ENCODE measurements at places on chromosomes 1 and 21.
A peak's percentile ranks its signal among the peaks of the same experiment; 100 is the strongest.

- no peak for DNase-seq
Observed at GRCh38 chr1:61046434-61046833, 35.9 kb upstream of the NFIA start.

DNA sequence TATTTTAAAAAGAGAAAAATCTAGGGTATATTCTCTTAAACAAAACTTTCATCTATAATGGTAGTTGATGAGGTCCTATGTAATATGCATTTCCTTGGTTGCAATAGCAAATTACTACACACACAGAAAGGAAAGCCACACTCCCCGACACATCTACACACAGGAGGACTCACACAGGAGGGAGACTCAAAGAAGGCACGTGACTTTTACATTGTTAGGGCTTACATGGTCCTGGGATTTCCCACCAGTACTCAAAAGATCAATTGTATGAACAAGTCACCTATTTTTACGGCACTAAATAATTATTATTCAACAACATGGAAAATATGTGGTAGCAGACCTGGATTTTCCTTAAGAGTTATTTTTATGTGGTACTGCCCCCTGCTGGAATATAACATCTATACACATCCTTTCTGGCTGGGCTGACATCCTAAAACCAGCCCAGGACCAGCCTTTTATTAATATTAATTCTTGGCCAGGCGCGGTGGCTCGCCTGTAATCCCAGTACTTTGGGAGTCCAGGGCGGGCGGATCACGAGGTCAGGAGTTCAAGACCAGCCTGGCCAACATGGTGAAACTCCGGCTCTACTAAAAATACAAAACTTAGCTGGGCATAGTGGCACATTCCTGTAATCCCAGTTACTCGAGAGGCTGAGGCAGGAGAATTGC lies 33.9 kb upstream of the LGALS8 start:
- DNase-seq = no peak

DNA sequence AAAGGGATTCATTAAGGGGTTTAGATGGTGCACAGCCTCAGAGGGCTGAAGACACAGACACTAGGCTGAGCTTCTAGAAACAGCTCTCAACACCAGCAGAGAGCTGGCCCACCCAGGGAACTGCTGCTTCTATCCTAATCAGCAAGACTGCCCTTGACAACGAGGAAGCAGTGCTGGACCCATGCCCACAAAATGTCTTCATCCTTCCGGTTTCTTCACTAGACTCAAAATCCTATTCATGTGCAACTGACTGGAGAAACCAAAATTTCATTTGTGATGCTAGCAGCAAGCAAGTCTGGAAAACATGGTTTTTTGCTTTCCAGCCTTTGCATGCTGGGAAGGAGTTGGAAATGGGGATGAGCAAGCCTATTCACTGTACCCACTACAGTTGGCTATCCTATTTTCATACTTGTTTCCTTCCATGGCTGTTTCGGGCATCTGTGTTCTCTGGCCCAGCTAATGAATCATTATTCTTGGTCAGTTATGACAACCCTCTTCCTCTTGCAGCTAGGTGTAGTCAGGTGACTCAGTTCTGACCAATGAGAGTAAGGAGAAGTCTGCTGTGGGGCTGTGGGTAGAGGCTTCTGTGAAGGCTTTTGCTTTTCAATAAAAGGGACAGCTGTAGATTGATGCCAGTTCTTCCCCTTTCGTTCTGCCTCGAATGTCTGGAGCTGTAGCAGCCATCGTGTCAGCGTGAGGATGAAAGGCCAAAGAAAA lies 14.6 kb upstream of the TMEM61 start:
- DNase-seq = peak; percentile 49

- no peak for DNase-seq
Observed at GRCh38 chr1:29123053-29123886, 433 bp downstream of the TMEM200B start.

DNA sequence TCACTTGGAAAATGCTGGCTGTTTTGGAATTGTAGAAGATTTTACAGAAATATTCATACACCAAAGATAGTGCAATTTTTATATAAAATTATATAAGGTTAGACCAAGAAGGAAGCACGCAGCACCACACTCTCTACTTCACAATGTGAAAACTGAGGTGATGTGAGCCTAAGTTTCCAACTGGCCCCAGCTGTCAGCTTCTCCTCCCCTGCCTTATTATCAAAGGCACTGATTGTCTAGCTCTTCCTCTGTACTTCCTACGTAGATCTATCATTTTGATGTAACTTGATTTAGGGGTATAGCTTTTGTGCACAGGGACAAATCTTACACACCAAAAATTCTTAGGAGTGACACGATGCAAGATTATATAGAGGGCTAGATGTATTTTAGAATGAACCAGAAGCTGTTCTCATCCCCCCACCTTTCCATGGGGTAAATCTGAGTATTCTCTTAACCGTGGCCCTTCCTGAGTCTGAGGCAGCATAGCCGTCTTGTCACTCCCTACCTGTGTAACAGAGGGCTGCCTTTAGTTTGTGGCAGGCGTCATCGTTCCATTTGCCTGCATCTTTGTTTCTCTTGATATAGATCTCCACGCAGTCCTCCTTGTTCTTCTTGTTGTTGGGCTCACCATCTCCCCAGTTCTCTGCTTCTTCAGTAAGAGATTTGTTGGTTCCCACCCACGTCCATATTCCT lies 3.4 kb downstream of the SELL start:
- no peak for DNase-seq

- DNase-seq = peak; percentile 20
Observed at GRCh38 chr1:214332946-214333798, 52.2 kb downstream of the SMYD2 start.

GRCh38 chr21:44887126-44887806 lies 13.8 kb upstream of the PTTG1IP start:
- DNase-seq = no peak

DNA sequence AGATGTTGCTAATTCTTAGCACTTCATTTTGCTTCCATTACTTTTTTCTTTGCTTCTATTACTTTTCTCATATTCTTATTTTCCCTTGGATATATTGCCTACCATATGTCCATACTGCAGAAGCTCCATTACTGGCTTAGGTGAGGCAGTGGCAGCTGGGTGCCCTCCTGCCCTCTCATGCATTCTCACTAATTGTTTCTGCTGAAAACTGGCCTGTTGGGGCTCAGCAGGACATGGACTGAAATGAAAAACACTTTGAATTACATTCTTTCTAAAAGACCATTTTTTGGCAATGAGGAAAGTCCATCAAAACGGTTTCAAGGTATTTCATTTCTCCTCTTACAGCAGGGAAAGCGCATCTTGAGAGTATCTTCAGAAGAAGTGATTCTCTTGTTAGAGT lies 122.9 kb downstream of the MAST2 start:
- no peak for DNase-seq

GRCh38 chr1:7264101-7264500 lies 478.8 kb downstream of the CAMTA1 start:
- no peak for DNase-seq

GRCh38 chr1:29518183-29518835 lies 282.0 kb downstream of the PTPRU start:
- no peak for DNase-seq

DNA sequence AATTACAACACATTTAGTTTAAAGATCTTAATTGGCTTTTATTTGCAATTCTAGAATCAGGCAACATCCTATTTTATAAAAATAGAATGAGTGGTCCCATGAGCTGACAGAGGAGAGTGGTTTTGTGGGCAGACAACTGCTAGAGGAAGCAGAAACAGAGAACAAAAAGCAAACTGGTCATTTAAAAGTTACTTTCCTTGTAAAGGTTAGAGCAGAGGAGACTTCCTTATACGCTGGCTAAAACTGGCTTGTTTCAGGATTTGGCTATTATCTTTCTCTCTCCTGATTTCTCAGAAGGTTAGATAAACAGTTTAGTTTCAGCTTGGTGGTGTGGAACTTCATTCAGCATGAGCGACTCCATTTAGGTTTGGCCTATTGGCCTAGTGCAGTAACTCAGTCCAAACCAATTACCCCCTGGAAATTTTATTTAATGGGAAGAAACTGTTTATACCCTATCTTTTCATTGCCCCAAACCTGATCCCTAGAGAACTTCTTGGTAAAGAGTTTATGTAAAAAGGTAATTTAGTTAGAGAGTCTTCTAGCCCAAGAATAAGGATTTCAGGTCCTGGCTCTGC lies 32.2 kb upstream of the IL20 start:
- DNase-seq = no peak

DNA sequence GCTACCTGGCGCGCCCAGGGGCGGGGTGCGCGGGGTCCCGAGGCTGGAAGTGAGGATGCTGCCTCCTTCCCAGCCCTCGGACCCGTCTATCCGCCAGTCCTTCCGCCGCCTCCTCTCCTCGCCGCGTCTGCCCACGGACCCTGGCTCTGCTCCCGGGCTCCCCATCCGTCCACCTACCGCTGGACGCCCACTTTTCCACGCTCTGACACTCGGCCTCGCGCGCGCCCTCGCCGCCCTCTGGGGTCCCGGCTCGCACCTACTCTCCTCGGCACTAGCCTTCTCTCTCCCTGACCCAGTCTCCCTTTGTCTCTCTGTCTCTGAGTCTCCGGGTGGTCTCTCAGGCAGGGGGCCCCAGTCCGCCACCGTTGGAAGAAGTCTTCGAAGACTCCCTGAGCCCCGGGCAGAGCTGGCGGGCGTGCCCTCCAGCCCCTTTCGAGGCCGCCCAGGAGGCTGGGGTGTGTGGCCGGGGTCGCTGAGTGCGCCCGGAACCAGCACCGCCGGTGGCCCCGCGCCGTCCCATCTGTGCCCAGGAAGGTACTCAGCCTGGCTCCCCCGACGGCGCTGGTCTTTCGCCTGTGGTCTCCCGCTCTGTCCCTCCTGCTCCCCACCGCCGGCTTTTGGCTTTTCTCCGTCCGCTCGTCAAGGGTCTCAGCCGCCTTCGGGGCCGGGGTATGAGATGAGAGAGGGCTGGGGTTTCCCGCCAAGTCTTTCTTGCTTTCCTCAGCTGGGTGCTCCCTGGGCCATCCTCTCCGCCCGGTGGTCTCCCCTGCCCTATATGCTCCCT lies 610 bp downstream of the DRAXIN start:
- no peak for DNase-seq

- no peak for DNase-seq
Observed at GRCh38 chr1:204651843-204652421, 33.6 kb downstream of the LRRN2 start.

DNA sequence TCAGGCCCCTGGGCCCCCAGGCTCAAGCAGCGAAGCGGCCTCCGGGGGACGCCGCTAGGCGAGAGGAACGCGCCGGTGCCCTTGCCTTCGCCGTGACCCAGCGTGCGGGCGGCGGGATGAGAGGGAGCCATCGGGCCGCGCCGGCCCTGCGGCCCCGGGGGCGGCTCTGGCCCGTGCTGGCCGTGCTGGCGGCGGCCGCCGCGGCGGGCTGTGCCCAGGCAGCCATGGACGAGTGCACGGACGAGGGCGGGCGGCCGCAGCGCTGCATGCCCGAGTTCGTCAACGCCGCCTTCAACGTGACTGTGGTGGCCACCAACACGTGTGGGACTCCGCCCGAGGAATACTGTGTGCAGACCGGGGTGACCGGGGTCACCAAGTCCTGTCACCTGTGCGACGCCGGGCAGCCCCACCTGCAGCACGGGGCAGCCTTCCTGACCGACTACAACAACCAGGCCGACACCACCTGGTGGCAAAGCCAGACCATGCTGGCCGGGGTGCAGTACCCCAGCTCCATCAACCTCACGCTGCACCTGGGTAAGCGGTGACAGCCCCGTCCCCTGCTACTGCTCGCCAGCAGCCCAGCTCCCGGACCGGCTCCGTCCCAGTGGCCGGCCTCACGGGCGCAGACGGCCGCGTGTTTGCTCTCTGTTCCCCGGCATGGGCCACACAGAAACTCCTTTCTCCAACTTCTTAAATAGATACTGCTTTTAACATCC lies 539 bp downstream of the LAMC1 start:
- DNase-seq = peak; percentile 73

DNA sequence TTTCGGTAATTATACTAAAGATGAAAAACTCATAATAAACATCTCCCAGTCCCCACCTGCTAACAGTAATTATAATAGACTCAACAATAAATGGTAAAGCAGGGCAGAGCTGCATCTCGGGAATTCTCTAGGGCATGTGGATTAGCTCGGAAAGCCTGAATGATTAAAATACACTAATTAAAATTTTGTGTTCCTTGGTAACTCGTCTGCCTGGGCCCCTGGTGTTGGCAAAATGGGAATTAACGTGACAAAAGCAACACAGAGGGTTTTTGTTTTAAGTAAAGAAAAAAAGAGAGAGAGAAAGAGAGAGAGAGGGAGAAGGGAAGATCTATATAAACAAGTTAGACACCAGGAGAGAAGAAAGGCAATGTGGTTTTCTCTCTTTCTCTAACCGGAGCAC lies 62.1 kb downstream of the CASZ1 start:
- no peak for DNase-seq

DNA sequence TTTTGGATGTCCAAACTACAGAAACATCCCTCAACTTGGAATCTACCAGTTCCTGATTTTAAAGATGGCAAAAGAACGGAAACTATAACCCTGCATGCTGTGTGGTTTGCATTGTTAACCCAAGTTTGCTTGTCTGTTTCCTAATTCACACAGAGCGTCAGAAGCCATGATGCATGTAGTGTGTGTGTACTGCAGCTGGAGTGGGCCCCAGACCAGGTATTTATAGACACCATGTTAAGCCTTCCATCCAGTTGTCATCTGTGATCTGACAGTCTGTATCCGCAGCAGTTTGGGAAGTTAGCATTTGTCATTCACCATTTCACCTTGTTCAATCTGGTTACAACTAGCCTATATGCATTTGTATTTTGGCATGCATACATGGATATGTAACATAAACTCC lies 27.7 kb upstream of the PLEKHM2 start:
- no peak for DNase-seq

DNA sequence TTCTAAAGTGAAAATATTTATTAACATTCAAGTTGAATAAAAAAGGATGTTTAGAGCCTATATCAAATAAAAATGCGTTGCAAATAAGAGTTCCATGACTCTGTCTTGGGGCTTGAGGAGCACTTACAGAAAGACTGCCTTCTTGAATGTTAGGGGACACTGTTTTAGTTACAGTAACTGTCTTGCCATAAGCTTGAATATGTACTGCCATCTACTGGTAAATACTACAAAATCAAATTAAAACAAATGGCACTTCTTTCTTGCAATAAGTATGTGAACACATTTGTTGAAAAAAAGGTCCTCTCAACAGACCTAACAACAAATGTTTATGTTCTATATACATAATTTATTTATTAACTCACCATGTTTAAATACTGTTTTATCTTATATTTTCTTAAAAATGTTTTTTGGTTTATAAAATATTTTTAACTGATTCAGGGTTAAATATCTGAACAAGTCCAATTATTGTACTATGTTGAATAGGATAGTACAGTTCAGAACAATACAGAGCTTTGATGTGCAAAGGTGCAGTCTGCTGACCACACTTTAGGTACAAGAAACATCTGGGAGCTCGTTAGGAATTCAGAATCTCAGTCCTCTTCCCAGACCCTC lies 199.5 kb downstream of the LRRIQ3 start:
- DNase-seq = peak; percentile 24

GRCh38 chr1:1245178-1245816 lies 1.2 kb downstream of the C1QTNF12 start:
- no peak for DNase-seq
